Fibroblast of lung (primary cell): ENCODE measurements at places on chromosomes 6 and 20.

GRCh38 chr20:40689100-40689942 is at the start of gene MAFB:
TSS of gene MAFB (minus strand) at chr20:40689236. CDS start at chr20:40688850, 386 bp downstream.
- peak within 1 kb of the TSS; percentile 57 for H3K4me3 ChIP-seq
- H3K4me1 ChIP-seq, result no peaks in the 10 kb centered on the region
- peak within 1 kb of the TSS; percentile 71 for H3K27ac ChIP-seq
- H3K27me3 ChIP-seq, result peaks cover 32% of the 10 kb centered on the region

GRCh38 chr20:24332956-24333355 is 136.5 kb upstream of the SYNDIG1 start:
- DNase-seq, result no peak
- H3K36me3 ChIP-seq, result no peaks in the 10 kb centered on the region
- H3K27me3 ChIP-seq, result no peaks in the 10 kb centered on the region
- H3K4me3 ChIP-seq, result no peak overlapping the region
- no peak overlapping the region for H3K27ac ChIP-seq
- H3K4me1 ChIP-seq, result no peaks in the 10 kb centered on the region

GRCh38 chr20:1185790-1186334 is 1.1 kb upstream of the TMEM74B start:
- H3K27ac ChIP-seq, result no peak overlapping the region
- DNase-seq, result peak; percentile 20
- peaks cover 48% of the 10 kb centered on the region for H3K27me3 ChIP-seq

DNA sequence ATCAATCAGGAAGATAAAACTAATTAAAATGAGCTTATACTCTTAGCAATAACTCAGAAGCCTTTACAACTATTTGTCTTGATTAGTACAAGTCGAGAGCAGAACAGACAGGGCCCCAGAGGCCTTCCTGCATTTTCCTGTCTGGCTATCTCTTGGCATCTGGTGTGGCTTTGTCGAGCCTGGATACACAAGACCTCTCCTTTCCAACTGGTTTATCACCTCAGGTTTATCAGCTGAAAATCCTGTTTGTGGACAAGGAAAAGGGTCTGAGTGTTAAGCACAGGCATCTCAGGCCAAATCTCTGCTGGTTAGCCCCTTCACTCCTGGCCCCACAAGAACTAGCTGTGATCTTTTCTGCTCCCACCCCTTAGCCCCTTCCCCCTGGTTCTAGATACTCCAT is 32.6 kb downstream of the BAK1 start:
- no peak overlapping the region for H3K4me3 ChIP-seq
- H3K27ac ChIP-seq, result no peak overlapping the region
- no peaks in the 10 kb centered on the region for H3K36me3 ChIP-seq
- H3K4me1 ChIP-seq, result no peaks in the 10 kb centered on the region
- DNase-seq, result no peak

GRCh38 chr6:157240059-157240959 is 83.0 kb downstream of the TMEM242 start:
- peak; percentile 71 for DNase-seq
- H3K27ac ChIP-seq, result no peak overlapping the region
- peak overlapping the region; percentile 3 for H3K4me3 ChIP-seq
- no peaks in the 10 kb centered on the region for H3K4me1 ChIP-seq
- peaks cover 16% of the 10 kb centered on the region for H3K27me3 ChIP-seq

DNA sequence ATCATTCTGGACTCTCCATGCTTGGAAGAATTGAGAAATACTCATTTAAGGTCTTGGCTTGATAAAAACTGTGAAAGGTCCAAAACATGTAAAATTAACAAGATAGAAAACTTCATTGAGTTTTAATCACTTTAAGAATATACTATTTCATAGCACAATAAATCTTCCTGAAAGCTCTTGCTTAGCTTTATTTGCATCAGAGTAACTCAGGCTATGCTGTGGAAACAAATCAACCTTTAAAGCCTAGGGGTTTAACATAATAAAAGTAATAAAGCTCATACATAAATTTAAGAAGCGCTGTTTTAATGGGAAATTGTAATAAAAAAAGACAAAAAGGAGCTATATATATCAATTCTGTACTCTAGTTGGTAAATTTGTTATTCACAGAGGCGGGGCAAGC is 77.2 kb upstream of the PTCHD4 start:
- H3K4me3 ChIP-seq, result no peak overlapping the region
- no peaks in the 10 kb centered on the region for H3K36me3 ChIP-seq
- no peak overlapping the region for H3K27ac ChIP-seq
- no peaks in the 10 kb centered on the region for H3K27me3 ChIP-seq

DNA sequence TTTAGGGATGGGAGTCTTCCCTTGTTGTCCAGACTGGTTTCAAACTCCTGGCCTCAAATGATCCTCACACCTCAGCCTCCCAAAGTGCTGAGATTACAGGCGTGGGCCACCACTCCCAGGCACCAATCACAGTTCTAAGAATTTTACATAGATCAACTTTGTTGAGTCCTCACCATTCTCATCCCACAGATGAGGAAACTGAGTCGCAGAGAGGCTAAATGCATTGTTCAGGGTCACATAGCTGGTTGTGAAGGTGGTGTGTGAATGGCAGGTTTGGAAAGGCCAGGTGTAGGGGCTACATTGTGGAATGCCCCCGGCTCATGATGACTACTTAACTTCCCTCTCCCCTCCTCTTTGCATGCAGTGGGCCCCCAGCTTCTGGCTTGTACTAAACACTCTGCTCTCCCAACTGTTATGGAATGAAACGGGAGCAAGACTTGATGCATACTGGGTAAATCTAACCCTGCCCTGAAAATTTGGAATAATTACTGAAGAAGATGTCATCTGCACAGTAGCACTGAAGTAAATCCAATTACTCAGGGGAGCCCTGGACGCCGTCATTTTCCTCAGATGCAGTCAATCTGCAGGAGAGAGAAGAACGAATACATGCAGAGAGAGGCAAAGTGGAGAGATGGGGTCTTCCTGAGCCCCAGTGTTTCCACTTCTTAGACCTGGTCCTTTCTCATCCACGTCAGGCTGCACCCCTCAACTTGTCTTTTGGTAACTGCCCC is 102.3 kb upstream of the ZNF217 start:
- H3K4me3 ChIP-seq, result no peak overlapping the region
- no peak overlapping the region for H3K27ac ChIP-seq
- H3K27me3 ChIP-seq, result no peaks in the 10 kb centered on the region
- no peaks in the 10 kb centered on the region for H3K36me3 ChIP-seq
- no peak for DNase-seq

GRCh38 chr6:139406577-139407343 is 32.3 kb upstream of the CITED2 start:
- H3K4me1 ChIP-seq, result peaks cover 10% of the 10 kb centered on the region
- H3K27me3 ChIP-seq, result no peaks in the 10 kb centered on the region
- no peak overlapping the region for H3K4me3 ChIP-seq

GRCh38 chr20:17494201-17494600 is 37.0 kb downstream of the BFSP1 start:
- no peak overlapping the region for H3K4me3 ChIP-seq
- no peak overlapping the region for H3K27ac ChIP-seq
- no peaks in the 10 kb centered on the region for H3K36me3 ChIP-seq

DNA sequence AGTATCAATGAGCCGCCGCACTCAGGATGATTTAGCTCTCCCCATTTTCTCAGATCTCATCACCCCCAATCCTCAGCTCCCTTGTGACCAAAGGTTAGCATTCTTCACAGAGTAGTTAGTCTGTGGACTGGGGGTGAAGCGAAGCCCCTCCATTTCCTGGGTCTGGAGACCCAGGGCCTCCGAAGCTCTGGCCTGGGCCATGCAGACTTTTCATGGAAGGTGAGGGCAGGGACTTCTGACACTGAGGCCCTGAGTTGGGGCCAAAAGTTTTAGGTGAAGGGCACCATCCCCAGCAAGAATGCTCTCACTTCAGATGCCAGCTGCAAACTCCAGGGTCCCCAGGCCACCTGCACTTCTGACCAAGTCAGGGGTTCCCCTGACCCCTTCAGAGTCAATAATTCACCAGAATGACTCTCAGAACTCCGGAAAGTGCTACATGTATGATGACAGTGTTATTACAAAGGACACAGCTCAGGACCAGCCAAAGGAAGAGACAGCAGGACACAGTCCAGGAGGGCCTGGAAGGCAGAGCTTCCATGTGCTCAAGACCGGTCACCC is 65.7 kb upstream of the DUSP22 start:
- H3K36me3 ChIP-seq, result no peaks in the 10 kb centered on the region
- no peaks in the 10 kb centered on the region for H3K4me1 ChIP-seq
- H3K27me3 ChIP-seq, result no peaks in the 10 kb centered on the region
- no peak for DNase-seq
- H3K27ac ChIP-seq, result no peak overlapping the region

DNA sequence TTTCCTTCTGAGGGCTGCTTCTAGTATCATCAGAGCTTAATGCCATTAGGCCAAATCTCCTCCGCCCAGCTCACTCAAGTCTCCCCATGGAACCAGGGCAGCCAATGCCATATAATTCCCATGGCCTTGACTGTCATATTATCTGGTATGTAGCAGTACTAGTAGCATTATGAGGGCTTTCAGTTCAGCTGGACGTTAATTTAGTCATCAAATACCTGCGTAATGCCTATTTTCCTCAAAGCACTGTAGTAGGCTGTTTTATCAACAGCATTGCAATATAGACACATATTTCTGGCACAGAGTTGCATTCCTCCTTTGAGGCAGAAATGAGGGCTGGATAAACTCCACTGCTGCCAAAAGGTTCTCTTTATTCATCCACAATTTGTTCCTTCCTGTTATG is 1.7 kb downstream of the KCTD20 start:
- H3K4me3 ChIP-seq, result no peak overlapping the region
- peak overlapping the region; percentile 97 for H3K27ac ChIP-seq
- no peaks in the 10 kb centered on the region for H3K36me3 ChIP-seq
- H3K27me3 ChIP-seq, result no peaks in the 10 kb centered on the region
- DNase-seq, result peak; percentile 92

- no peak overlapping the region for H3K4me3 ChIP-seq
- no peaks in the 10 kb centered on the region for H3K27me3 ChIP-seq
- H3K36me3 ChIP-seq, result no peaks in the 10 kb centered on the region
- no peak overlapping the region for H3K27ac ChIP-seq
- no peaks in the 10 kb centered on the region for H3K4me1 ChIP-seq
- no peak for DNase-seq
These were observed 307.2 kb downstream of the FRK start for GRCh38 chr6:115753446-115753845.

DNA sequence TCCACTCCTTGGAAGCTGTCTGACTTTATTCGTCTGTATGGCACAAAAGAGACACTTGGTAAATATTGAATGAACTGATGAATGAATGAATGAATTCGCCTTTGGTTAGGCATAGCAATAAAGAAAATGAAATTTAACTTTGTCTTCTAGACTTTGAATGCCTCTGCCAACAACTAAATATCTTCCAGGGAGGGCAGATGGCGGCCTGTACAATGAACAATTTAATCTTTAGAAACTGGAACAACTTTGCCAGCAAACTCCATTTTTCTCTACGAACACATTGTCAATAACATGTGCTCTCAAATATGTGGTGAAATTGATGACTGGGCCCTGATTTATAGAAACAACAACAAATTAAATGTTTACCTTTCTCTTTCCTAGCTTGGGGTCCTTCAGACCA is 140.6 kb downstream of the ZNF217 start:
- H3K36me3 ChIP-seq, result no peaks in the 10 kb centered on the region
- no peaks in the 10 kb centered on the region for H3K4me1 ChIP-seq
- no peaks in the 10 kb centered on the region for H3K27me3 ChIP-seq
- no peak overlapping the region for H3K4me3 ChIP-seq
- no peak overlapping the region for H3K27ac ChIP-seq

GRCh38 chr6:125197795-125198269 is 44.3 kb downstream of the TPD52L1 start:
- DNase-seq, result peak; percentile 55
- peaks cover 11% of the 10 kb centered on the region for H3K4me1 ChIP-seq
- no peak overlapping the region for H3K4me3 ChIP-seq
- no peaks in the 10 kb centered on the region for H3K36me3 ChIP-seq
- no peaks in the 10 kb centered on the region for H3K27me3 ChIP-seq

GRCh38 chr6:45949256-45949655 is 66.4 kb downstream of the CLIC5 start:
- peaks cover 2% of the 10 kb centered on the region for H3K27me3 ChIP-seq
- peaks cover 2% of the 10 kb centered on the region for H3K4me1 ChIP-seq
- no peak overlapping the region for H3K27ac ChIP-seq
- H3K4me3 ChIP-seq, result no peak overlapping the region
- H3K36me3 ChIP-seq, result no peaks in the 10 kb centered on the region

- no peaks in the 10 kb centered on the region for H3K4me1 ChIP-seq
- H3K27me3 ChIP-seq, result no peaks in the 10 kb centered on the region
- H3K27ac ChIP-seq, result no peak overlapping the region
- H3K4me3 ChIP-seq, result no peak overlapping the region
These were observed 26.9 kb downstream of the FOXF2 start for GRCh38 chr6:1416191-1416760.

DNA sequence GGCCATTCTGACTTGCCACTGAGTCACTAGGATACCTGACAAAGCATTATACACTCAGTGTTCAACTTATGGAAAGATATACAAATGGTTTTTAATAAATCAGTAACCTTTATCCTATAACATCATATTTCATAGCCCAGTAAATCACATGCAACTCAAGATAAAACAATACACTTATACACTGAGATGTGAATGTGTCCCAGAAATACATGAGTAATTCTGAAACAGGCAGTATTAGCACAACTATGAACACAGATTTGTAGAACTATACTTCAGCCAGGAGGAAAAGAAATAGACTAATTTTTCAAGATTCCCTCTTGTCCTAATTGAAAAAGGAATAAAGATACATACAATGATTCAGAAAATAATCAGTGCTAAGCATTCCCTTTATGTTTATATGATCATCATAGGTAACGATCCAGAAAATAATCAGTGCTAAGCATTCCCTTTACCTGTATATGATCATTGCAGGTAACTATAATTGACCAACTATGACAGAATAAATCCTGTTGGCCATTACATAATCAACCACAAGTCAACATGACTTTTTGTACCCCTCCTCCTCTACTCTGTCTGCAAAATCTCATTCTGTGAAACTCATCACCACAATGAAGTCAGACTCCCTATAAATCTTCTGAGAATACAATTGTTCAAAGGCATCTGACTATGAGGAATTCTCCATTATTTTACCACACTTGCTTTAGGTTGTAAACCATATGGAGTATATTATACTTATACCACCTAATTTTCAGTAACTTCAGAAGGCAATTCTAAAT is 30.3 kb downstream of the HACE1 start:
- no peaks in the 10 kb centered on the region for H3K4me1 ChIP-seq
- no peak for DNase-seq
- H3K4me3 ChIP-seq, result no peak overlapping the region
- no peaks in the 10 kb centered on the region for H3K27me3 ChIP-seq
- no peak overlapping the region for H3K27ac ChIP-seq
- H3K36me3 ChIP-seq, result no peaks in the 10 kb centered on the region

- no peaks in the 10 kb centered on the region for H3K27me3 ChIP-seq
- H3K36me3 ChIP-seq, result no peaks in the 10 kb centered on the region
- no peak overlapping the region for H3K4me3 ChIP-seq
- DNase-seq, result no peak
- no peak overlapping the region for H3K27ac ChIP-seq
- H3K4me1 ChIP-seq, result no peaks in the 10 kb centered on the region
These were observed 15.0 kb upstream of the DAAM2 start for GRCh38 chr6:39777218-39777617.

GRCh38 chr6:142926494-142927270 is 18.3 kb downstream of the HIVEP2 start:
- peak; percentile 86 for DNase-seq
- peak overlapping the region; percentile 87 for H3K4me3 ChIP-seq
- H3K4me1 ChIP-seq, result peaks cover 3% of the 10 kb centered on the region

- H3K36me3 ChIP-seq, result no peaks in the 10 kb centered on the region
- no peak for DNase-seq
- H3K27ac ChIP-seq, result no peak overlapping the region
- H3K4me3 ChIP-seq, result no peak overlapping the region
These were observed 1.6 kb downstream of the RNF182 start for GRCh38 chr6:13926378-13926777.
